ENCODE measurements at places on chromosomes 1 and 21. TPM values are rescaled to one million over a fixed set of nuclear protein-coding genes. Genes with fewer than 3 reads are reported as not detected.

Gene CLEC20A
- polyA plus RNA-seq: not detected

DNA sequence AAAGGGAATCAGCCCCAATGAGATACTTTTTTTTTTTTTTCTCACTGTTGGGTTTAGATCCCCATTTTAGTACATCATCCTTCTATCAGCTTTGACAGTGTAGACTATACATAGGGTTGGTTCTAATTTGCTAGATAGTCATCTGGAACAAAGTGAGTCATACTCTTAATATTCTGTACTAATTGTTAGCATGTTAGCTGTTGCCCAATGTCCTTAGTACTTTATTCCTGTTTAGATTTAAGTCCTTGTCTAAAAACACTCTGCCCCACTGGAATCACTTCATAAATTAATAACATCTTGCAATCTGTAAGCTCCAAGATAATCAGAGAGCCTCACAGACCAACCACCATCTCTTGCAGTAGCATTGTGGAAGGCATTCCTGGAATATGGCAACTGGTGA, 209.8 kb upstream of the KIAA0040 start:
- no peak for DNase-seq

GRCh38 chr1:201746156-201746555, 82.8 kb upstream of the IPO9 start:
- no peak for DNase-seq

GRCh38 chr1:19010503-19010902, 54.0 kb upstream of the IFFO2 start:
- DNase-seq: no peak

GRCh38 chr1:183585038-183585437, 5.2 kb downstream of the NCF2 start:
- DNase-seq: peak; percentile 76

Gene TFF3
- 59.5 TPM for polyA plus RNA-seq

- no peak for DNase-seq
Observed at GRCh38 chr21:30482130-30482529, 2.0 kb upstream of the KRTAP19-1 start.

Gene E2F2
- 10.2 TPM for polyA plus RNA-seq

GRCh38 chr1:20237646-20238045, 51.3 kb upstream of the PLA2G2C start:
- DNase-seq: no peak

GRCh38 chr1:16068356-16069270, 4.8 kb downstream of the FAM131C start:
- DNase-seq: no peak

Gene UBXN10
- polyA plus RNA-seq: 1.4 TPM
